COR-L47 (cell line): ENCODE measurements at places on chromosomes 12 and 14.
A peak's percentile ranks its signal among the peaks of the same experiment; 100 is the strongest.

DNA sequence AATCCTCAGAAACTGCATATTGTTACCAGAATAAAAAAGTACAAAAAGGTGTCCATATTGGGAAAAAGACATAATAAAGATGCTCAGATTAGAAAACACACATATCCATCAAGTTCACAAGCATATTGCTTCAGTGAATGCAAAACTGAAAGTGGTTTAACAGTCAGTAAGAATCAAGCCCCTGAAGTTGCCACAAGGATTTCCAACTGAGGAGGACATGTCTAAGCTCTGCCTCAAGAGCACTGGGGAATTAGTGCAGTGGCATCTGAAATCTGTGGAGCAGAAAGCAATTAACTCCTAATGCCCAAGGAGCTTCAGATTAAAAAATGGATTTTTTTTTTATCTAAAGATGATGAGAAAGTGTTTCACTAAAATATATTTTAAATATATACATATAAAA is 113.2 kb downstream of the DENND5B start:
- DNase-seq: no peak

- peak; percentile 72 for DNase-seq
Observed at GRCh38 chr14:95204705-95205104, 47.4 kb upstream of the DICER1 start.

- DNase-seq: no peak
Observed at GRCh38 chr14:105220699-105221597, 27.4 kb upstream of the BTBD6 start.

GRCh38 chr12:105342464-105342863 is 12.0 kb downstream of the C12orf75 start:
- no peak for DNase-seq

DNA sequence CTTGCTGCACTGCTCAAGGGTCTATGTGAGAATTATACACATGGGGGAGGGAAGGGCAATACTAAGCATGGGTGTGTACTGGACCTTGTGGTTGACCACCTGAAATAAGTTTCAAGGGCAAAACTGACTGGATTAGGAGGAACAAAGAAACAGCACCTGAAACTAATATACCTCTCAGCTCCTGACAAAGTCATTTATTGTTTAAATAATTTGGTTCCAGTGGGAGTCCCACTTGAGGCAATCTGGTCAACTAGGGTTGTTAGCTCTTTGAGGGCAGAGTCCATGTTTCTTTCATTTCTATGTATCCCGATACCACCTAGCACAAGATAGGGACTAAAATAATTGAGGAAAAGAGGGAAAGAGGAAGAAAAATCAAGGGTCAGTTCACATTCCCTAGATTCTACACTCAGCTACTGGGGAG is 45.5 kb downstream of the STXBP6 start:
- DNase-seq: no peak

- DNase-seq: no peak
Observed at GRCh38 chr12:104012331-104012730, 37.7 kb downstream of the GLT8D2 start.

DNA sequence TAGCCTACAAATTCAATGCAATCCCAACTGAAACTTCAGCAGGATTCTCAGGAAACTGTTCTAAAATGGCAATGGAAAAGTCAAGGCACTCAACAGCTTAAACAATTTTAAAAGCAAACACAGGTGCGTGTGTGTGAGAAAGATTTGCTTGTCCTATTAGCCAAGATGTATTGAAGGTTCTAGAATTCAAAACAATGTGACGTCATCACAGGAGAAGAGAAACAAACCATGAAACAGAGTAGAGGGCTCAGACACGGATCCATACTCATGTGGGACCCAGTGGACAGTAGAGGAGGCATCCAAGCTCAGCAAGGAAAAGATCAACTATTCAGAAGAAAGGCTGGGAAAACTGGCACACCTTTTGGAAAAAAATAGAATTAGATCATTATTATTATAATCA is 152.8 kb upstream of the DHRS4 start:
- no peak for DNase-seq

- no peak for DNase-seq
Observed at GRCh38 chr14:94500264-94500663, 9.0 kb downstream of the SERPINA12 start.

DNA sequence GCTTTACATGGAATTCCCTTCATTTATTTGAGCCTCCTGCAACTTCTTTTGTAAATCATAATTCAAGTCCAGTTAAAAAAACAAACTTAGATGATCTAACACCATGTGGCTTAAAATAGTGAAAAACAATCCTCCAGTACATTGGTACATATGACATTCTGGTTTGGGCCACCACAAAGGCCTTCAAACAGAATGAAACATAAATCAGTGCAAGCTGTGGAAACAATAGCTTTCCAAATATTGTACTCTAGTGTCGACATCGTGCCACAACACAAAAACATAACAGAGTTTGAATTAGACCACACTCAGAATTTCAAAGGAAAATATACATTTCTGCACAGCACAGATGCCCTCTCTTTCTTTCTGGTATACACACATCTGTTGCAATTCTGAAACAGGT is 751.3 kb downstream of the SLC6A15 start:
- no peak for DNase-seq

DNA sequence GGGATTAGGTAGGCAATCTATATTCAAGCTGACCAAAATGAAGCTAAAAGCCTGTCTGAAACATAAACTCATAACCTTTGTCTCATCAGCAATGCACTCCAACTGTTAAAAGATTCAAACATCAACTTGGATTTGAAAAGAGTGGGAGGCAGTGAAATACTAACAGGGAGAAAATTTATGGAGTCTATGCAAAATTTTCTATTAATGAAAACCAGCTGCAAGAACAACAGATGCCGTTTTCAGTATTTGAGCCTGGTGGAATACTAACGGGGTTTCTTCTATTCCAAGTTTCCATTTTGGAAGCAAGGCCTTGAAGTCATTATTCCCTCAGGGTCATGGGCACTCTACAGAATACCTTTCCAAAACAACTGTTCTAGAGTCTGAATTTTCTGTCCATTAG is 88.3 kb downstream of the LRP6 start:
- no peak for DNase-seq

DNA sequence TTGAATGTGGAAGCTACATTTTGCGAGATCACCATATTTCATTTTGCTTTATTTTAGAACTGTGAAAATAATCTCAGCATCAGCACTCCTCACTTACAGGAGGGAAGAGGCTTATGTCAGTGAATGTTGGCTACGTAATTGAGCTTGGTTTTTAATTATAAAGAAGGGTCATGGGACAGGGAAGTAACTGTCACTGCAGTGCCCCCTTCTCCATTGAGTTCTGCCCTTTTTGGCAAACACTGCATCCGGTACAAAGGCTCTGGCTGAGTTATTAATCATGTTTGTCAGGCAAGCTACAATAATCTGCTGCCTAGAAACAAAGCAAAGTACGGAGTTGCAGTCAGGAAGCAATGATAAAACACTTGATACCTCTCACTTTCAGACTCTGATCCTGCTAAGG is 546.7 kb downstream of the SNAPC1 start:
- peak; percentile 57 for DNase-seq

GRCh38 chr12:116247377-116247776 is 30.1 kb downstream of the MED13L start:
- DNase-seq: no peak

DNA sequence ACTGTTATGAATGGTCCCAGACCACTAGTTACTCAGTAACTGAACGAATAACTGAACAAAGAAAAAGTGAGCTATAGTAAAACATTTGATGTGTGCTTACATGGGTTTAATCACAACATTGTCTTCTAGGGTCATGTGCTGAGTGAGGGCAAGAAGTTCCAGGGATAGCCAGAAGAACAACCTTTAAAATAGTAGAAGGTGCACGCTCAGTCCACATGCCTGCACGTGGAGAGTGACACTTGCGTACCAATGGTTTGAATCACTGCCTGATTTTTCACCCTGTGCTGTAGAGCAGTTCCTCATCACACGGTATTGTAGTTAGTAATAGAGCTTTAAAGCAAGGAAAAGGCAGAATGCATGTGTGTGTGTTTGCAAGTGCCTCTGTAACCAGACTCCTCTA is 224.2 kb downstream of the EGLN3 start:
- no peak for DNase-seq

GRCh38 chr12:121530600-121531355 is 50.0 kb downstream of the KDM2B start:
- no peak for DNase-seq

- DNase-seq: no peak
Observed at GRCh38 chr12:74349925-74350324, 187.7 kb upstream of the ATXN7L3B start.

DNA sequence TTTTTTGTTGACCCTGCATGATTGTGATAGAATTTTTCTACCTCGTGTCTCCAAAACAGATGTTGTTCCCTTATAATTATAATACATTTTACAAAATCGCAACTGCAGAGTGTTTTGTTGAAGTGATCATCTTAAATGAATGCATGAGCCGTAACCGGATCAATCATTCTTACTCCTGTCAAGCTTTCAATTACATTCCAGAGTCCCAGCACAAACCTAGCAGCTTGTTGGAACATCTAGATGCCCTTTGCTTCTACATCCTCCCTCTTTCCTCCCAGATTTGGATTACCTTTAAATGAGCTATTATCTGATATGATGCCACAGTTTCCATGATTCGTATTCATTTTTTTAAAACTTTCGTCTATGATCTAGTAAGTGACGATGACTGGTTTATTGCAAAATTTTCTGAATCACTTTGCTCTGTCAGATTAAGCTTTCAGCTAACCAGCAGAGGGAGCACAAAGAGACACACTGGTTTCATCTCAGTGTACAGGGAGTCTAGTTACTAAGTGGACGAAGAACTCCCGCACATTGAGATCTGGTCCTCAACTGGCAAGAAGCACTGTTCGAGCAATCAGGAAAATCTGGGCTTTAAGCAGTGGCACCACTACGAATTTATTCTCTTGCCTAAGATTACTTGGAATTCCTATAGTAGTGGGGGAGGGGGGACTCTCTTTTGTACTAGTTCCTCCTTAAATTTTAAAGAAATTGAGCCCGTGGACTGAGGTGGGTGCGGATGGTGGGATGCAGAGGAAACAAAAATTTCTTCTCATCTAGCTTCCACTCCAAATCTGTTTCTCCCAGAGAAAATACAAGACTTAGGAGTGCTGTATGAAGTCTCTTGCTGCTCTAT is 40.9 kb downstream of the TSHR start:
- peak; percentile 67 for DNase-seq

DNA sequence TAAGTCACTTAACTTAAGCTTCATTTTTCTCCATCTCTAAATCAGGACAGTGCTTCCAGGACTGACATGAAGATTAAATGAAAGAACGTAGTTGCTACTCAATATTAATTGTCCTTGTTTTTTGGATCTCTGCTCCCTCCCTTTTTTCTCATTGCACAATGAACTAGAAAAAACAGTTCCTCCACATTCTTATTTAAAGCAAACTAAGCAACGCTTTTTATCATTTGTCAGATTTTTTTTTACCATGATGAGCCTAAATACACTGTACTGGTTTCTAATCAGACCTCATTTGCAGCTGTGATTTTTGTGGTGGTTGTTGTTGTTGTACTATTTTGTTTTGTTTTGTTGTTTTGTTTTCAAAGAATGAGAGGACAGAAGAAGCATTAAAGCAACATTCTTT is 23.2 kb upstream of the PARP11 start:
- DNase-seq: no peak

DNA sequence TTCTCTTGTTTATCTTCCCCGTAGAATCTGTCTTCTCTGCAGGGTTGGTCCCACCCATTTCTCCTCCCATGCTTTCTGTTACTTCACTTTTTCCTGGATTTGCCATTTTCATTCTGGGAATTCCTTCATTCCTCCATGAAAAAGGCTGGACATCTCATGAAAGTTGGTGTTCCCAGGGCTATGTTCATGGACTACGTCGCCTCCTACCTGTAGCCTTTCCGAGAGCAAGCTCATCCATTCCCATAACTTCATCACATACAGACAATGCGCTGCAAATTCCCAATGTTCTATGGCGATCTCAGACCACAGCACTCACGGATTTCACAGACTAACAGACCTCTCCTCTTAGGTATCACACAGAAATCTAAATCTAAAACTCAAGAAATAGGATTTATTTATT is 217.1 kb downstream of the EXOC5 start:
- DNase-seq: no peak

DNA sequence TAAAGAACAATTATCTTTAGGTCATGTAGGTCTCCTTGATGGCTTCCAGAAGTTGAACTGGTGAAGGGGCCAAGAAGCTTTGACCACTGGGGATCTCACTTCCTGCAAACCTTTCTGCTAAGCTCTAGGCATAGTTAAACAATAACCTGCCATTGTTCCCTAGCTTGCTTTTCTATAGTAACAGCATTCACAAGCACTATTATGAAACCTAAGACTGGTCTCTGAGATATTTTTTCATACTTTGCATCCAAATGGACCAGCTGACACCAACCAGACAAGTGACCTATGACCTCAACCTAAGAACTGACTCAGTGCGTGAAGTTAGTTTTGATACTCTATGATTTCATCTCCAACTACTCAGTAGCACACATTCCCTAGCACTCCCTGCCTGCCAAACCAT is 129.1 kb downstream of the PTPRB start:
- no peak for DNase-seq

- no peak for DNase-seq
Observed at GRCh38 chr12:19572920-19573558, 133.7 kb downstream of the AEBP2 start.

GRCh38 chr14:100568998-100569733 is 18.1 kb downstream of the BEGAIN start:
- no peak for DNase-seq

- no peak for DNase-seq
Observed at GRCh38 chr12:129811963-129812362, 91.9 kb downstream of the TMEM132D start.

GRCh38 chr12:105109465-105110212 is 2.1 kb downstream of the WASHC4 start:
- no peak for DNase-seq

- DNase-seq: no peak
Observed at GRCh38 chr12:70840656-70841350, 79.7 kb downstream of the PTPRR start.

GRCh38 chr12:29132316-29132715 is 16.8 kb upstream of the FAR2 start:
- DNase-seq: no peak

DNA sequence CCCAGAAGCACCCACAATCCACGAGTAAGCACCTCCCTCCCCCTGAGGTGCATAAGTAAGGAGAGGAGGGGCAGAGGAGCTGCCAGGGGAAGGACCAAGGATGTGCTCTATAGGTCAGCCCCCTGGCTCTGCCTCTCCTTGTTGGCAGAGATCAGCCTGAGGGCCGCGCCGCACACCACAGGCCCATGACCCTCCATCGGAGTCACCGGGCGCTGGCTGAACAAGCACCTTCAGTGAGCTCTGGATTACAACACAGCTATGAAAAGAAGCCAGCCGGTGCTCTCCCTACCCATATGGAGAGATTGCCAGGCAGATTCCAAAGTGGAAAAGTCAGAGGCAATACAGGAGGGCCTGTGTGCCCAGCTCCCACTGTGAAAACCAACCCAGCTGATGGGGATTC is 257.3 kb downstream of the GLT1D1 start:
- DNase-seq: no peak

GRCh38 chr12:77104792-77105191 is 39.4 kb upstream of the E2F7 start:
- DNase-seq: no peak

GRCh38 chr12:106345746-106346145 is 11.8 kb upstream of the POLR3B start:
- peak; percentile 64 for DNase-seq

GRCh38 chr14:37131205-37131604 is 41.2 kb downstream of the SLC25A21 start:
- no peak for DNase-seq

GRCh38 chr14:80523518-80524117 is 312.3 kb upstream of the DIO2 start:
- no peak for DNase-seq

GRCh38 chr14:61077951-61078720 is 97.1 kb downstream of the SLC38A6 start:
- DNase-seq: no peak

- no peak for DNase-seq
Observed at GRCh38 chr12:65930114-65930828, 106.0 kb downstream of the HMGA2 start.
